ENCODE measurements at places on chromosomes 3 and 15. TPM values are rescaled to one million over a fixed set of nuclear protein-coding genes. Genes with fewer than 3 reads are reported as not detected.

GRCh38 chr3:76646921-76647562 lies 392.9 kb upstream of the ROBO2 start:
- H3K27me3 ChIP-seq, result no peaks in the 10 kb centered on the region
- H3K4me3 ChIP-seq, result no peak overlapping the region
- DNase-seq, result no peak
- no peak overlapping the region for H3K27ac ChIP-seq

GRCh38 chr3:21745966-21746365 lies 5.0 kb downstream of the ZNF385D start:
- no peak overlapping the region for H3K4me3 ChIP-seq
- no peaks in the 10 kb centered on the region for H3K36me3 ChIP-seq
- H3K4me1 ChIP-seq, result peaks cover 2% of the 10 kb centered on the region
- DNase-seq, result no peak

DNA sequence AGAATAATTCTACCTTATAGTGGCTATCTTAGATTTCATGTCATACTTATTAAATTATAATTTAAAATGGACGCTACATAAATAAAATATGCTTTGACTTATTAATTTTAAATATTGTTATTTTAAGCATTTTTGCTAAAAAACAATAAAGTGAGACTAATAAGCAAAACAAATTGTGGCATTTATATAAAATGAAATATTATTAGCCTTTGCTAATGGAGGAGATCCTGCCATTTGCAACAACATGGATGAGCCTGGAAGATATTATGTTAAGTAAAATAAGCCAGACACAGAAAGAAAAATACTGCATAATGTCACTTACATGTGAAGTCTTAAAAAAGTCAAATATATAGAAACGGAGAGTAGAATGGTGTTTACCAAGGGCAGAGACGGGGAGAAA lies 54.8 kb upstream of the PIK3R4 start:
- H3K27me3 ChIP-seq, result no peaks in the 10 kb centered on the region
- no peaks in the 10 kb centered on the region for H3K4me1 ChIP-seq
- H3K36me3 ChIP-seq, result no peaks in the 10 kb centered on the region

GRCh38 chr3:130093741-130094391 lies 12.2 kb downstream of the ALG1L2 start:
- DNase-seq, result no peak
- H3K4me3 ChIP-seq, result no peak overlapping the region
- H3K27me3 ChIP-seq, result no peaks in the 10 kb centered on the region

CFAP100 gene
- not detected for total RNA-seq

GRCh38 chr3:59655418-59656015 lies 605.7 kb upstream of the CFAP20DC start:
- no peak overlapping the region for H3K4me3 ChIP-seq
- no peak for DNase-seq
- peak overlapping the region; percentile 50 for H3K27ac ChIP-seq
- H3K36me3 ChIP-seq, result no peaks in the 10 kb centered on the region

DNA sequence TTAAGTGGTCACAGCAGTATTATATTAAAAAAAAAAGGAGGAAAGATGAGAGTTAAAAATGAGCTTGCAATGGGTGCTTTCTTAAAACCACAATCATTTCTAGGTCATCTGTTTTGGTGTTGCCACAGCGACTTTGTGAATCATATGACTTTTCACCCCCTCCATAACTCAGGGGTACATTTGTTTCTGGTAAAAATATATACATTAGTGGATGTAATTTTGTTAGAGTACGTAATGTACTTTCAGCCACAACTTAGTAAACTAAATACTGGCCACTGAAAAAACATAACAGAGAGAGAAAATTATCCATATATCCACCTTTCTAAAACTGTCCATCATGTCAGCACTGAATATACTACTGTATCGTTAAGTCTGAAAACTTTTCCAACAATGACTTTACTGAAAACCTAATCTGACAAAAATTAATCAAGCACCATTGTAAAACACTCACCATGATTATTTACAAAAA lies 3.4 kb downstream of the ANKRD28 start:
- no peak for DNase-seq
- H3K4me3 ChIP-seq, result peak overlapping the region; percentile 51
- H3K27me3 ChIP-seq, result no peaks in the 10 kb centered on the region
- peak overlapping the region; percentile 88 for H3K27ac ChIP-seq
- H3K4me1 ChIP-seq, result peaks cover 40% of the 10 kb centered on the region

DNA sequence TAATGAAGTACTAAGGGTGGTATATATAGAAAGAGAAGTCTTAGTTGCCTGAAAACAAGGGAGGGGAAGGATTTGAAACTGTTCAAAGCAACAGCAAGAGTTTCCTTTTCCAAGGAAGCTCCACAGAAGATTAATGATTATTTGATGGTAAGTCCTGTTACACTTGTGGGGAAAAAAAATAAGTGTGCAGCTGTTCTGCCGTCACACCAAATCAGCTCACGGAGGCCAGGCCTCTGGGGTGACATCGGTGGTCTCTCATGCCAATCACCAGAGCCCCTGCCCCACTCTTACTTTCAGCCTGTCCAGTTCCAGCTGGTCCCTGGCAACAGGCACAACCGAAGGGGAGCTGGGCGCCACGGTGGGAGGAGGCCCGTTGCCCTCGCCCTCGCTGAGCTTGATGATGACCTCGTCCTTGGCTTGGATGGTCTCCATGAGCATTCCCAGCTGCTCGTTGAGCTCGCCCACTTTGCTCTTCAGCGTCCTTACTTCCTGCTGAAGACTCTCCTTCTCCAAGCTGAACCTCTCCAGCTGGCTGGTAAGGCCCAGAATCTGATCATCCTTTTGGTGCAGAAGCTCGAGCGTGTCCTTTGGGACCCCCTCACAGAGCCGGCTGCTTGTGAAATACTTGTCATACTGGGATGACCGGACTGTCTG lies 53.5 kb downstream of the TBC1D2B start:
- H3K36me3 ChIP-seq, result peaks cover 69% of the 10 kb centered on the region
- H3K27ac ChIP-seq, result peak overlapping the region; percentile 42
- peaks cover 18% of the 10 kb centered on the region for H3K4me1 ChIP-seq
- no peak for DNase-seq
- H3K27me3 ChIP-seq, result no peaks in the 10 kb centered on the region

ST8SIA2 gene
- not detected for total RNA-seq

VPS8 gene
- total RNA-seq, result 54.0 TPM

- H3K27me3 ChIP-seq, result no peaks in the 10 kb centered on the region
- H3K4me1 ChIP-seq, result no peaks in the 10 kb centered on the region
- no peaks in the 10 kb centered on the region for H3K36me3 ChIP-seq
- no peak for DNase-seq
- no peak overlapping the region for H3K4me3 ChIP-seq
These were observed 17.5 kb downstream of the FHIT start for GRCh38 chr3:61233746-61234145.

DNA sequence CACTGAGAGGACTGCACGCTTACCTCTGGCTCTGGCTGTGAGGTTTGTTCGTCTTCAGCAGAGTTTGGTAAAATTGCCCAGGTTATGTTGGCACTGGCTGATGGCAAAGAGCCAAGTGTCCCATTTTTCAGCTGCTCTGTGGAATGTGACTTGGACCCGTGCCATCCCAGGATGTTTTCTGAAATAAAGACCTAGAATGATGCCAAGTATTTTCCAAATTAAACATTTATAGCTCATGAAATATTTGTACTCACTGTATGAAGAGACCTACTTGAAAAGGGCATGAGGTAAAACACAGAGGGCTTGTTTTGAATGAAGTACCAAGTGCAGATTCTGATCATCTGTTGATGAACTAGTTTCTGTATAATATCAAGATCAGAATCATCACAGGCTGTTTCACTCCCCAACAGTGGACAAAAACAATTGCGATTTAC lies 200.5 kb downstream of the STT3B start:
- no peaks in the 10 kb centered on the region for H3K4me1 ChIP-seq
- H3K4me3 ChIP-seq, result no peak overlapping the region
- H3K36me3 ChIP-seq, result no peaks in the 10 kb centered on the region
- H3K27ac ChIP-seq, result no peak overlapping the region

PLSCR2 gene
- total RNA-seq, result not detected

DNA sequence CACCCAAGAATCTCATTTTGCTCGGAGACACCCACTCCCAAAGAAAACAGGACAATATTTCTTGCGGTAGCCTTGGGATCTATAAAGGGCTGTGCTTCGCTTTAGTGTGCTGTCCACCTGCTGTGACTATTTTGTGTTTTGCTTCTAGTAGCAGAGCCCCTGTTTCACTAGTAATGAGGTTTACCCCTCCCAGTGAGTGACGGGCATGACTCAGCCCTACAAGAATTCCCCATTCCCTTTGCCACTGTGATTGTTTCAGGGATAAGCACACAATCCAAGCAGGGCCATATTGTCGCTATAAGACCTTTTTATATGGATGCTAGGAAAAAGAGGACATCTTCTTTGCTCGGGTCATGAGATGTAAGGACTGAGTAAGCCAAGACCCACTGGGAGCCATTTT lies 62.5 kb upstream of the FOXB1 start:
- no peak overlapping the region for H3K27ac ChIP-seq
- no peak overlapping the region for H3K4me3 ChIP-seq
- H3K36me3 ChIP-seq, result no peaks in the 10 kb centered on the region
- H3K27me3 ChIP-seq, result peaks cover 29% of the 10 kb centered on the region

PTH1R gene
- total RNA-seq, result 2.2 TPM

- H3K27me3 ChIP-seq, result no peaks in the 10 kb centered on the region
- H3K4me3 ChIP-seq, result peak overlapping the region; percentile 37
- peaks cover 28% of the 10 kb centered on the region for H3K4me1 ChIP-seq
- DNase-seq, result no peak
- H3K27ac ChIP-seq, result peak overlapping the region; percentile 68
- no peaks in the 10 kb centered on the region for H3K36me3 ChIP-seq
These were observed 504.2 kb upstream of the PROK2 start for GRCh38 chr3:72288955-72289691.

GRCh38 chr15:52256930-52257733 lies 38.5 kb downstream of the MYO5C start:
- H3K36me3 ChIP-seq, result no peaks in the 10 kb centered on the region
- H3K27me3 ChIP-seq, result no peaks in the 10 kb centered on the region
- H3K4me3 ChIP-seq, result no peak overlapping the region
- H3K4me1 ChIP-seq, result peaks cover 21% of the 10 kb centered on the region

GRCh38 chr15:41199470-41199869 lies 31.1 kb downstream of the EXD1 start:
- no peak overlapping the region for H3K4me3 ChIP-seq
- no peaks in the 10 kb centered on the region for H3K36me3 ChIP-seq
- no peaks in the 10 kb centered on the region for H3K27me3 ChIP-seq
- no peak for DNase-seq
- H3K4me1 ChIP-seq, result no peaks in the 10 kb centered on the region
- H3K27ac ChIP-seq, result no peak overlapping the region

- H3K27me3 ChIP-seq, result no peaks in the 10 kb centered on the region
- no peaks in the 10 kb centered on the region for H3K36me3 ChIP-seq
- no peaks in the 10 kb centered on the region for H3K4me1 ChIP-seq
- DNase-seq, result no peak
- H3K4me3 ChIP-seq, result no peak overlapping the region
These were observed 158.6 kb upstream of the RGMA start for GRCh38 chr15:93247466-93248121.

- no peak for DNase-seq
- H3K27me3 ChIP-seq, result no peaks in the 10 kb centered on the region
- H3K36me3 ChIP-seq, result no peaks in the 10 kb centered on the region
- H3K27ac ChIP-seq, result no peak overlapping the region
- H3K4me3 ChIP-seq, result no peak overlapping the region
- no peaks in the 10 kb centered on the region for H3K4me1 ChIP-seq
These were observed 78.8 kb downstream of the IL5RA start for GRCh38 chr3:3031326-3031725.

LRRC2 gene
- 3.7 TPM for total RNA-seq
